ENCODE measurements at places on chromosomes 7 and 10.
A peak's percentile ranks its signal among the peaks of the same experiment; 100 is the strongest.

GRCh38 chr7:52463341-52463740, 572.1 kb upstream of the POM121L12 start:
- H3K36me3 ChIP-seq: no peaks in the 10 kb centered on the region
- no peak overlapping the region for H3K4me3 ChIP-seq
- no peak for DNase-seq
- H3K4me1 ChIP-seq: no peaks in the 10 kb centered on the region
- no peak overlapping the region for H3K27ac ChIP-seq

- H3K4me3 ChIP-seq: no peak overlapping the region
- H3K4me1 ChIP-seq: no peaks in the 10 kb centered on the region
- H3K27ac ChIP-seq: no peak overlapping the region
- no peaks in the 10 kb centered on the region for H3K36me3 ChIP-seq
- DNase-seq: peak; percentile 19
These were observed 43.0 kb downstream of the SCRN1 start for GRCh38 chr7:29946428-29947186.

DNA sequence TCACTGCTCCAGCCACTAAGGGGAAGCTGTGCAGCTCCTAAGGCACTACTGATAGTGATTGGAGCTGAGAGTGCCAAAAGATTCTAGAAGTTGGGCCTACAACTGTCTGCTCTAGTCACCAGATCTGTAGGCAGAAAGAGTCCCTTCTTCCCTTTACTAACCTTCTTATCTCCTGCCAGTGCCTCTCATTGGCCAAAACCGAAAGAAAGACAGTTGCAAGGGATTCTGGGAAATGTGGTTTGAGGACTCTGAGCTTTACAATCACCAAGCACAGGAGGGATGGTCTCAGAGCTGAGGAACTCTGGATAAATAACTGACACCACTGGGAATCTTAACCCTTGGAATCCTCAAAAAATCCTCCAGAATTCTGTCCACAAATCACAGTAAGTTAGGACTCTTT, 615.8 kb downstream of the CCSER2 start:
- H3K4me1 ChIP-seq: no peaks in the 10 kb centered on the region
- H3K4me3 ChIP-seq: no peak overlapping the region
- H3K27me3 ChIP-seq: no peaks in the 10 kb centered on the region
- H3K36me3 ChIP-seq: no peaks in the 10 kb centered on the region
- DNase-seq: no peak
- no peak overlapping the region for H3K27ac ChIP-seq

DNA sequence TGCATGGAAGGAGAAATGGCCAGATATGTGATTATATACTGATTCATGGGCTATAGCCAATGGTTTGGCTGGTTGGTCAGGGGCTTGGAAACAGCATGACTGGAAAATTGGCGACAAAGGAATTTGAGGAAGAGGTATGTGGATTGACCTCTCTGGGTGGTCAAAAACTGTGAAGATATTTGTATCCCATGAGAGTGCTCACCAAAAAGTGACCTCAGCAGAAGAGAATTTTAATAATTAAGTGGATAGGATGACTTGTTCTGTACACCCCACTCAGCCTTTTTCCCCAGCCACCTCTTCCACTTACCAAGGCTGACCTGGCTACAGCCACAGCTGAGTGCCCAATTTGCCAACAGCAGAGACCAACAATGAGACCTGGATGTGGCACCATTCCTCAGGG, 146.7 kb downstream of the GPR37 start:
- H3K27me3 ChIP-seq: no peaks in the 10 kb centered on the region
- no peak overlapping the region for H3K27ac ChIP-seq
- no peaks in the 10 kb centered on the region for H3K36me3 ChIP-seq
- DNase-seq: no peak
- no peaks in the 10 kb centered on the region for H3K4me1 ChIP-seq
- H3K4me3 ChIP-seq: no peak overlapping the region
